ENCODE measurements at places on chromosomes 7 and 10. TPM values are rescaled to one million over a fixed set of nuclear protein-coding genes. Genes with fewer than 3 reads are reported as not detected.

Gene MBL2
- total RNA-seq, result not detected

Gene PRKG1
- total RNA-seq, result 51.3 TPM

Gene SLIT1
- 0.35 TPM for total RNA-seq

Gene VWA2
- total RNA-seq, result 0.04 TPM

Gene GPRIN2
- total RNA-seq, result 0.13 TPM

Gene CDHR3
- 10.1 TPM for total RNA-seq

Gene ARID5B
- 13.8 TPM for total RNA-seq

Gene IDI2
- not detected for total RNA-seq

Gene SLC13A1
- total RNA-seq, result not detected

Gene THSD7A
- 3.8 TPM for total RNA-seq

Gene TMEM236
- 0.40 TPM for total RNA-seq

Gene DNAJC9
- 25.4 TPM for total RNA-seq

Gene STARD3NL
- 31.9 TPM for total RNA-seq

Gene BMPR1A
- total RNA-seq, result 61.4 TPM

Gene TAF3
- 2.0 TPM for total RNA-seq

Gene SPAG6
- total RNA-seq, result 4.6 TPM

Gene SPDYE18
- 0.66 TPM for total RNA-seq

Gene TCAF2
- 9.4 TPM for total RNA-seq

Gene PLCE1
- 31.7 TPM for total RNA-seq

Gene SLC26A3
- total RNA-seq, result not detected

Gene ETV1
- total RNA-seq, result 15.8 TPM

Gene OR9A2
- 0.18 TPM for total RNA-seq

Gene ARHGAP22
- 1.2 TPM for total RNA-seq

Gene GIMAP1
- 3.1 TPM for total RNA-seq

Gene POMZP3
- 3.4 TPM for total RNA-seq

Gene CUTC
- 21.4 TPM for total RNA-seq

Gene NRCAM
- total RNA-seq, result 17.5 TPM

Data from muscle of leg (tissue), 16 donors.